Dermis blood vessel endothelial cell (primary cell): ENCODE measurements at places on chromosomes 11 and 22. TPM values are rescaled to one million over a fixed set of nuclear protein-coding genes. Genes with fewer than 3 reads are reported as not detected.
A peak's percentile ranks its signal among the peaks of the same experiment; 100 is the strongest.

DNA sequence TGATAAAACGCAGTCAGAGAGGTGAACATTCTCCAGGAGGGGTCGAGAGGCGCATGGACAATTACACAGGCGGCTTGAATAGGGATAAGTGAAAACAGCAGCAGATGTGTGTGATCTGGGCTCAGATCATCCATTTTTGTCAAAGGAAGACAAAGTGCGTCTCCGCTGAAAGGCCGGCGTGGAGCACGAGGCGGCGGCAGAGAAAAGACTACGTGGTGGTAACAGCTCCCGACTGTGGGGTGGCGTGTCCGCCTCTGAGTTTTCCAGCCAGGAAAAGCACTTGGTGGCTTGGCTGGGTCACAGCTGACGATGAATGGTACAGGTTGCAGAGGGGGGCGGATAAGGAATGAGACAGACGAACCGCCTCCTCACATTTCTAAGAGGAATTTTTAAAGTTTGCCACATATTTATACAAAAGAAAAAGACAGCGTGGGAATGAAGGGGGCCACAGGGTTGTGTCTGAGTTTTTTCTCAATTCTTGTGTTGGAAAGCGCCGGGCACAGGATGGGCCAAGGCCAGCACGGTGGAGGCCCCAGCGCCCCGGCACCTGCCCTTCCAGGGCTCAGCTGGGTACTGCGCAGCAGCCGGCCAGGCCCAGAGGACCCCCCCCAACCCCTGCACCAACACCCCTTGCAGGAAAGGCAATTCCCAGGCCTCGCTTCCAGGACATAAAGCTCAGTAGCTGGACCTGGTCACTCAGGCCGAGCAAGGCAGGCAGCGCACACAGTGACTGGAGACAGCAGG, 80.4 kb downstream of the TRMU start:
- no peak for DNase-seq

The PLEKHA7 gene
- total RNA-seq, result 4.3 and 6.4 TPM in 2 replicates

GRCh38 chr11:103946793-103947545, 89.5 kb upstream of the DDI1 start:
- no peak for DNase-seq

DNA sequence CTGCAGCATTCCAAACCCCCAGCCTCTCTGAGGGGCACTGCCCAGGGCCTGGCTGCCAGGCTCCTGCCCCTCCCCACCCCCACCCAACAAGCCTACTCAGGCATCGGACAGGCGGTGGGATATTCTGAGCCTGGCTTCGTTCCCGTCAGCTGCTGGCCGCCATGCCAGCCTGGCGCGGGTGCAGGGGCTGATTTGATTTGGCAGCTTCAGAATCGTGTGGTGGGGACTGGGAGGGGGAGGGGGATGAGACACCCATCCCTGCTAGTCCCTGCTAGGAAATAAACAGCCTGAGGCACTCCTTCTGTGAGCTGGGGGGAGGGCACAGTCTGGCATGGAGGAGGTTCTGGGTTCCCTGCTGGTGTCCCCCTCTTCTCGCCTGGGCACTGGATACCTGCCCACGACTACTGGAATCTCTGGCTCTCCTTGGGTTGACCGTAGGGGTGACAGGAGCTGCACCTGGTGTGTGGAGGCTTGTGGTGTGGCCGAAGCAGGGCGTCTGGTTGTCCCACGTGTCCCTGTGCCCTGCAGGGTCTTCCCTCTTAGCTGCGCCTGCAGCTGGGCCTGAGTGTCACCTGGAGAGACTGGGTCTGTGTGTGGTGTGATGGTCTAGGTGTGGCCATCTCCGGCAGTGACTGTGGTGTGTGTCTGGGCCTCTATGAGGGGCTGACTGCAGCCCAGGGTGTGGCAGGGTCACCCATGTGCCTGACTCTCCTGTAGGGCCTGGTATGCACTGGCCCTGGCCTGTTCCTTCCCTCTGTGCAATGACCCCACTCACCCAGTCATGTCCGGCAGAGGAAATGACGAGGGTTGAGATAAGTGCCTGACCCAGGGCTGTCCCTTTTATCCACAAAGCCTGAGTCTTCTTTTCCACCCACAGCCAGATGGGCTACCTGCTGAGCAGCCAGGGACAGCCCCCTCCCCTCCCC, 42.2 kb downstream of the PDE2A start:
- peak; percentile 93 for DNase-seq

The MS4A15 gene
- not detected in 2 replicates for total RNA-seq

- peak; percentile 71 for DNase-seq
Measured at GRCh38 chr11:13465909-13466371, 2.9 kb upstream of the BTBD10 start.

- peak; percentile 67 for DNase-seq
Measured at GRCh38 chr11:102666331-102666957, 39.1 kb downstream of the MMP27 start.

GRCh38 chr11:94106716-94107115, 21.9 kb upstream of the PANX1 start:
- DNase-seq, result no peak

The ISX gene
- total RNA-seq, result not detected in 2 replicates

The ACO2 gene
- 75.0 and 114 TPM in 2 replicates for total RNA-seq

DNA sequence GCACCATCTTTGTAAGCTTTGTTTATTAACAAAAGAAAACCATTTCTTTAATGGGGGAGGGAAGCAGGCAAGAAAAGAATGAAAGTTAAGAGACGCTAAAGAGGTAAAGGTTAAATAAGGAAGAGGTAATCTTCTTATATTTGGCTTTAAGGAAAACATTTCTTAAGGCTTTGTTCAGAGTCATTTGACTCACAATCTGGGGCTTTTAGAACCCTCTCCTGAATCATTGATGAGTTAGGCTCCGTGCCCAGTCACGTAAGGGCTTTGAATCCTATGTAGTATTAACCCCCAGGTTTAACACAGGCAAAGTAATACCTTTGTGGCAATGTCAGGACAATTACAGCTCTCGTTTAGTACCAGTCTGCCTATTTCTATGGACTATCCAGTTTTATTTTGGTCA, 26.1 kb downstream of the MADD start:
- DNase-seq, result no peak

GRCh38 chr11:60959431-60959830, 7.5 kb upstream of the SLC15A3 start:
- DNase-seq, result no peak

DNA sequence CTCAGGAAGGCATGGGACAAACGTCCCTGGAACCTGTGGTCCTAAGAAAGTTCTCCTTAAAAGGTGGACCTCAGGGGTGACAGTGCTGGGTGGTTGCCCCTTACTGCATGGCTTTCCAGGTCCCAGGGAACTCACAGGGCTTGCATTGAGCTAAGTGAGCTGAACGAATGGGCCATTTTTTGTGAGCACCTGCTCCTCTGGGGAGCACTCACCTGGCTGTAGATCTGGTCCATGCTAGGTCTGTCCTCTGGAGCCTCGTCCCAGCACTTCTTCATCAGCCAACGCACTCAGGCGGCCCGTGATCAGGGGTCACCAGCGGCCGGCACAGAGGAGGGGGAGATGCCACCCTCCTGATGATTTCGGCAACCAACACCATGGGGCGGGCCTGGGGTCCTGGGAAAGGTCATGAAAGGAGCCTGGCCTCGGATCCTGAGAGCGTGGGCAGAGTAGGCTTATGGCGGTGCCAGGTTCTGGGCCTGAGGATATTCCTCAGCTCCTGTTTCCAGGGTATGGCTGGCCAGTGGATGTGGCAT, 36.8 kb upstream of the LRRC32 start:
- no peak for DNase-seq

The MRGPRX3 gene
- not detected in 2 replicates for total RNA-seq

DNA sequence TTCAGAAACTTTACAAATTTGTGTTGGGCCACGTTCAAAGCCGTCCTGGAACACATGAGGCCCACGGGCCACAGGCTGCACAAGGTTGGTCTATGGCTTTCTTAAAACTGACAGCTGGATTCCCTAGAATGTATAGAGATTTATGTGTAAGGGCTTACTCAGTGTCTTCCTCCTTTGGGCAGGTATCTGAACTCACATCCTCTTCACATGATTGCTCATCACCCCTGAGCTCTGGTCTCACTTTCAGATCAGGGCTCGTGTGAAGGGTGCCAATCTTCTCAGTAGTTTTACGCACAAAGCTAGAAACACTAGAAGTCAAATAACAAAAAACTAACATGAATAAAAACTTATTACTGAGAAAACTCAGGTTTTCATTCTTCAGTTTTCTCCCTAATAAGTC, 27.1 kb downstream of the HPS5 start:
- DNase-seq, result no peak

The HIPK3 gene
- 85.6 and 138 TPM in 2 replicates for total RNA-seq

The PARVB gene
- total RNA-seq, result 102 and 247 TPM in 2 replicates

The OOSP2 gene
- not detected in 2 replicates for total RNA-seq

DNA sequence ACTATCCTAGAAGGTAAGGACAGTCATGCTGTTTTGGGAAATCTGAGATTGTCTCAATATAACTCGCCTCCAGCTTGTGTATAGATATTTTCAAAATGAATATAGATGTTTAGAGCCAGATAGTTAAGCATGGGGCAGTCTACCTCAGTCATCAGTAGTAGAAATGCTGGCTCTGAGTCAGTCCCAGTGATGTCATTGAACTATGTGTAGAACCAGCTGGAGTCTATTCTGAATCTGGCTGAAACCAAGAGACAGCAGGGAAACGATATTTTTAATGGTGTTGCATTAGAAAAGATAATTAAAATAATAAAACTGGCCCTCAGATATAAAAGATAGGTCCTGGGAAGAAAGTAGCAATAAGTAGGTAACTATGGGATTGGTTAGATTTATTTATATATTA, 25.9 kb downstream of the PIWIL4 start:
- DNase-seq, result no peak

GRCh38 chr11:86145439-86146156, 76.7 kb upstream of the PICALM start:
- DNase-seq, result no peak

DNA sequence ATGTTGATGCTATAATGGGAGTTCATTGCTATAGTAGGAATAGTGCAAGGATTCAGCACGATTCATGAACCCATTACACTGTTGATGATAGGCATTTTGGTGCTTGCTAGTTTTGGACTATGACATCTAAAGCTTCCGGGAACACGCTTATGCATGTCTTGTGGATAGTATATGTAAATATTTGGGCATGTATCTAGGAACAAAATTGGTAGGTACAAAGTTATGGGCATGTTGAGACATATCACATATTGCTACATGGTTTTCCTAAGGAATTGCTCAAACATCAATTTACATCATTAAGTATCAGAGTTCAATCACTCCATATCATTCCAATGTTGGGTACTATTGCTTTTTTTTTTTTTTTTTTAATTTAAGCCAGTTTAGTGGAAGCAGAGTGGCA, 1103.2 kb downstream of the TBC1D22A start:
- no peak for DNase-seq

The GLYAT gene
- total RNA-seq, result under 0.01 TPM in 1 of 2 replicates, not detected in the other

- no peak for DNase-seq
Measured at GRCh38 chr11:19711911-19712280, 741 bp upstream of the NAV2 start.

The TREH gene
- total RNA-seq, result not detected in 2 replicates

DNA sequence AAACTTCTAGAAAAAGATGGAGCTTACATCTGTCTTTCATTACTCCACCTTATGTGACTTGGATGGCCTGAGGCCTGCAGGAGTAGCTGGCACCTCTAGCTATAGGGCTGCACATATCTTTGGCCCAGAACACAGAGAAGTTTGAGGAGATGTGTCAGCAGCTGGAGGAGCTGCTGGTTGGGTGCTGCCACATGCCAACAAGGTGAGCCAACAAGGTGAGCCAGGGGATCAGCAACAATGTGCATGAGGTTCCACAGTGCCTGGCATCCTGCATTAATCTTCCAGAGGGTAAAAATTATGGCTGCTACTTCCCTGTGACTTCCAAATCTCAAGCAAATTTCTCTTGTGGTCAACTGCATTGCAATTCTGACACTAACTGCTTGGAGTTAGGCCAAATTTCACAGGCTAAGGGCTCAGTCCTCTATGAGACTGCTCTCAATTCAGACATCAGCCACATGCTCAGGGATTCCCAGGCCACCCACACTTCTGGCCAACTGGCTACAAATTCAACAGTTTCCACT, 16.0 kb downstream of the RBM7 start:
- DNase-seq, result no peak

- DNase-seq, result no peak
Measured at GRCh38 chr11:130100381-130101095, 30.8 kb downstream of the APLP2 start.

The SIK2 gene
- 12.8 and 13.2 TPM in 2 replicates for total RNA-seq

The SRSF8 gene
- total RNA-seq, result 17.9 and 27.0 TPM in 2 replicates

The POGLUT3 gene
- 8.5 and 37.2 TPM in 2 replicates for total RNA-seq

The CCDC73 gene
- total RNA-seq, result 0.09 TPM in 1 of 2 replicates, not detected in the other

The SNX32 gene
- total RNA-seq, result 0.17 and 0.33 TPM in 2 replicates

The HTR3A gene
- total RNA-seq, result not detected in 2 replicates

DNA sequence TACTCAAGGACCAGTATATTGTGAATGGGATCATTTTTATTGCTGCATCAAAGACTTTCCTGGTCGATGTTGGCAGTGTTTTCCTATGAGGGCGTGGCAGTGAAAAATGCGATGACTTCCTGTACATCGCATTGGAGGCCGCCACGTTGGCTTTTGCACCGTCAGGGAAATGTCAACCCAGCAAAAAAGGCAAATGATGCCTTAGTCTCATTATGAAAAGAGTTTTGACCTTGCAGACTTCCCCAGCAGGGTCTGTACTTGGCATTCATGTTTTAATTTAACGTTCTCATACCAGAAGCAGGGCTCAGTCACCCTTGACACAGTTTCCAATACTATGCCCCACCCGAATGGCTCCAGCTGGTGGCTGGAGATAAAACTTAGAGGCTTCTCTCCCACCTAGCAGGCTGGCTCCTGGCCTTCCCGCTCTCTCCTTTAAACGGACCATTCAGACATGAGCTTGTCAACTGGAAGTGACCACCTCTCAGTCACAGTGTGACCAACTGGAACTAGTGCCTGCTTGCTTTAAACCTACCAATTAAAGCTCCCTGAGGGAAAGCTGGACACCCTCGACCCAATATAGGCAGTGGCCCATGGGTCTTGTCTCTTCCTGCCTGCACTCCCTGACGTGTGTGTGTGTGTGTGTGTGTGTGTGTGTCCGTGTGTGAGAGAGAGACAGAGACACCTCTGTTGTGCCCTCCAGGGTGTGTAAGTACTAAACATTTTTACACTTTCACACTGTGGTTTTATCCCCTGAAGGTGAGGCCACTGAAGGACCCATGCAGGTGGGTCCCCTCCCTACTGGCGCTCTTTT, 8.7 kb upstream of the GDPD5 start:
- DNase-seq, result no peak

The DDI1 gene
- not detected in 2 replicates for total RNA-seq

DNA sequence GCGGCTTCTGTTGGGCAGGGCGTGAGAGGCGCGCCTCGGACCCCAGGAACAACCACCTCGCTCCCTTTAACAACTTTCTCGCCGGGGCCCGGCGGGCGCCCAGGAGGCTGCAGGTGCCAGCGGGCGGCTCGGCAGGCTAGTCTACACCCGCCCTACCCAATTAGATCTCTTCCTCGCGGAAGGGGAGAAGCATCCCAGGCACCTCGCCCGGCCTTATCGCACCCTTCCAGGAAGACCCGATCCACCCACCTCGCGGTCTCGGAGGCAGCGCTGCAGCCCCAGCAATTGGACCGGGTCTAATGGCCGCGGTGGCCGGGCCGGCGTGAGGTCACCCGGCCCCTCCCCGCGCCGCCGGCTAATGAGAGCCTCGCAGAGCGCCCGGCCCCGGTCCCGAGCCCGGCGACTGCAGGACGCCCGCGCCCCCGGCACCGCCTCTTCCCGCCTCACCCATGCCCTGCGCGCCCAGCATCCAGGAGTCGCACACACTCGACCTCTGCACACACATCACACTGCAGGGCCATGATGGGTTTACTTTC, at the start of gene PLAAT3:
Gene PLAAT3 (minus strand): TSS at position 298 of the 536 bp plus-strand sequence. CDS start 419 bp downstream, outside the sequence.
- peak; percentile 80 for DNase-seq

The TEF gene
- 4.3 and 7.4 TPM in 2 replicates for total RNA-seq

The SLC6A5 gene
- total RNA-seq, result not detected in 2 replicates
